ENCODE measurements at places on chromosomes 5 and 9. TPM values are rescaled to one million over a fixed set of nuclear protein-coding genes. Genes with fewer than 3 reads are reported as not detected.

- DNase-seq, result no peak
- H3K36me3 ChIP-seq, result no peaks in the 10 kb centered on the region
- no peaks in the 10 kb centered on the region for H3K4me1 ChIP-seq
- H3K4me3 ChIP-seq, result no peak overlapping the region
- no peaks in the 10 kb centered on the region for H3K27me3 ChIP-seq
Observed at GRCh38 chr5:179430193-179431175, 85.2 kb upstream of the ADAMTS2 start.

Gene CTXN3
- total RNA-seq, result not detected

DNA sequence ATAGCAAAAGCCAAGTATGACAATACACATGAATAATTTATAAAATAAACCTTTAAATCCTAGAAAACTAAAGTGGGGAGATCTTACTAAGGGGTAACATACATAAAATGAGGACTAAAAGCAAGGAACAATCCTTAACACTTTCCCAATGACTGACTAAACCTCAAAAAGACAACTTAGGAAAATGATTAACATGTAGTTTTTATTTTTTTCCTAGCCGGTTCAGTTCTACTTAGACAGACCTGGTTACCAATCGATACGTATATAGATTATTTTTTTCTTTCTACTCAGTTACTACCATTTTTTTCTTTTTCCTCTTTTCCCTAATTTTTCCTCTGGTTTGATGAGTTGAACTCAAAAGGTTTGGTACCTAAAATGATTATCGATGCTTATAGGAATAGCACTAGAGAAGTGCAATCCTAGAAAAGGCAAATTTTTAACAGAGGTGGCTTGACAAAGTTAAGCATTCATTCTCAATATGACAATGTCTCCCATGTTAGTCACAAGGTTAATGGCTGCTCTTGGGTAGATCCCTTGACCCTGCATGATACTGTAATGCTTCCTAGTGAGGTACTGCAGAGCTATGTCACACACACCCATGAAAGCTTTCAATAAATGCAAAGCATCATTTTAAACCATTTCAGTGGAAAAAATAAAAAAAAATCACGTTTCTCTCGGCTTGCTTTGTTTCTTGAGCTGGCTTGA is 41.5 kb downstream of the FBXO4 start:
- no peaks in the 10 kb centered on the region for H3K36me3 ChIP-seq
- H3K4me1 ChIP-seq, result no peaks in the 10 kb centered on the region
- no peak overlapping the region for H3K27ac ChIP-seq
- no peak for DNase-seq
- H3K4me3 ChIP-seq, result no peak overlapping the region

DNA sequence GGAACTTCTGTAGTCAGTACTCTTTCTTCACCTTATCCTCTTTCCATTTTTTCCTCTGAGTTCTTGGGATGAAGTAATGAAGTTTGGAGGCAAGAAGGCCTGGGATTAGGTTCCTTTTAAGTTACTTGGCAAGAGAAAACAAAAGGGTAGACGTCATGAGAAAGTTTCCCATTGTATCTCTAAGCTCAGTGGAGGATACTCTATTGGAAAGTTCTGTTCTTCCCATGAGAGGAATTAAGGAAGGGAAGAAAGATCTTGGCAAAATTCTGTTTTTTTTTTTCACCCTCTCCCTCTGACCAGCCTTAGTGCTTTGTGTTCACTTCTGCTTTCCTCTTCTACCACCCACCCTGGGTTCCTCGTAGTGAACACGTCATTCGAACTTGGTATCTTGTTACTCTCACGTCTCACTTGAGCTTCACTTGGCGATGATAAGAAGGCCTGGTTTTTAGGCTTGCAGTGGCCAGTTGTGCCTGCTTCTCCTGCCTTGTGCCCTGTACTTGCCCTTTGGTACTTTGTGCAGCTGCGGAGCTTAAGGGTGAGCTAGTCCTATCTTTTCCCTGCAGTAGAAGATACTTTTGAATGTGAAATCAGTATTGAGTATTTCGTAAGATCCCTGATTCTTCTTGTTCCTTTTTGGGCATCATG is 67.0 kb downstream of the ARHGAP26 start:
- no peak for DNase-seq
- H3K4me1 ChIP-seq, result peaks cover 41% of the 10 kb centered on the region
- no peaks in the 10 kb centered on the region for H3K27me3 ChIP-seq
- no peak overlapping the region for H3K4me3 ChIP-seq
- no peaks in the 10 kb centered on the region for H3K36me3 ChIP-seq

Gene RAPGEF6
- 20.7 TPM for total RNA-seq

- H3K4me1 ChIP-seq, result peaks cover 36% of the 10 kb centered on the region
- no peak overlapping the region for H3K4me3 ChIP-seq
- no peaks in the 10 kb centered on the region for H3K27me3 ChIP-seq
- peak overlapping the region; percentile 54 for H3K27ac ChIP-seq
- DNase-seq, result no peak
Observed at GRCh38 chr5:139473565-139473964, 2.8 kb downstream of the SMIM33 start.

DNA sequence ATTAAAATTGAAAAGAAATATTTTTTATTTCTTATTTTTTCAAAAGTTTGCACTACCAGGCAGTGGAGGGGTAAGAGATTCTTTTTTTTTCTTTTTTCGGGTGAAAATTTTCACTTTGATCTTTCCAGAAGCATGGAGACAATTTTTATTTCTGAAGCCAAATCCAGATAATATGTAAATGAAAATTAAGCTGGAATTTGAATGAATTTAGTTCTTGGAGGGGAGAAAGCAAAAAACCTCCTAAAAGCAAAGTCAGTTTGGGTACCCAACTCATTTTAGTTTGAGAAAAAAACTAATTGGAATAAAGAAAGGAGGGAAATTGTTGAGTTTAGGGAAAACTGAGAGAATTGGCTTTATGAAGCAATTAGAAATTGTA is 872 bp downstream of the ZNF618 start:
- H3K27ac ChIP-seq, result no peak overlapping the region
- no peaks in the 10 kb centered on the region for H3K27me3 ChIP-seq
- no peaks in the 10 kb centered on the region for H3K36me3 ChIP-seq
- DNase-seq, result no peak
- peaks cover 5% of the 10 kb centered on the region for H3K4me1 ChIP-seq
- peak overlapping the region; percentile 90 for H3K4me3 ChIP-seq

Gene CCNO
- not detected for total RNA-seq

- peaks cover 14% of the 10 kb centered on the region for H3K4me1 ChIP-seq
- peaks cover 45% of the 10 kb centered on the region for H3K27me3 ChIP-seq
- no peak for DNase-seq
- H3K36me3 ChIP-seq, result no peaks in the 10 kb centered on the region
Observed at GRCh38 chr5:3592298-3592697, 3.3 kb upstream of the IRX1 start.

GRCh38 chr9:132531195-132531594 is 51.2 kb upstream of the BARHL1 start:
- no peaks in the 10 kb centered on the region for H3K36me3 ChIP-seq
- H3K4me3 ChIP-seq, result no peak overlapping the region
- no peak for DNase-seq
- H3K27me3 ChIP-seq, result peaks cover 68% of the 10 kb centered on the region
- H3K27ac ChIP-seq, result no peak overlapping the region
- H3K4me1 ChIP-seq, result no peaks in the 10 kb centered on the region

Gene F2RL2
- total RNA-seq, result 2.8 TPM

Data from esophagus muscularis mucosa (tissue), 4 donors.